Sigmoid colon (tissue), 7 donors: ENCODE measurements at places on chromosomes 1 and 21. TPM values are rescaled to one million over a fixed set of nuclear protein-coding genes. Genes with fewer than 3 reads are reported as not detected.

GRCh38 chr1:44296806-44297205, 58.3 kb downstream of the ERI3 start:
- H3K27ac ChIP-seq = no peak overlapping the region
- no peaks in the 10 kb centered on the region for H3K27me3 ChIP-seq
- peaks cover 11% of the 10 kb centered on the region for H3K4me1 ChIP-seq
- H3K4me3 ChIP-seq = no peak overlapping the region

DNA sequence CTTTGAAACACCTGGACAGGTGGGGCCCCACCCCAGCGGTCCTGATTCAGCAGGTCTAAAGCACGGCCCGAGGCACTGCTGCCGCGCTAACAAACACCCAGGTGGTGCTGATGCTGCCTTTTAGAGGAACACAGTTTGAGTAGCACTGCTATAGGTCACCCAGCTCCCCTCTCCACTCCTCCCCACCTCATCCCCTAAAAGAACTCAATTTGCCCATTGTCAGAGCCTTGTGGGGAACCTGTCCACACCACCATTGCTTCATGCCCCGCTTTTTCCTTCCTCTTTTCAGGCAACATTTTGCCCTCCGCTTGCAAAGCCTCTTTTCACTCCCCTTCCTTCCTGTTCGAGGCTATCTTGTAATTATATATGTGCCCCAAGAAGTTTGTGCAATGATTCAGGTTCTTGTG, 26.2 kb upstream of the PADI4 start:
- no peaks in the 10 kb centered on the region for H3K4me1 ChIP-seq
- H3K27me3 ChIP-seq = peaks cover 8% of the 10 kb centered on the region
- no peak overlapping the region for H3K4me3 ChIP-seq
- H3K27ac ChIP-seq = no peak overlapping the region
- peak; percentile 22 for DNase-seq

DNA sequence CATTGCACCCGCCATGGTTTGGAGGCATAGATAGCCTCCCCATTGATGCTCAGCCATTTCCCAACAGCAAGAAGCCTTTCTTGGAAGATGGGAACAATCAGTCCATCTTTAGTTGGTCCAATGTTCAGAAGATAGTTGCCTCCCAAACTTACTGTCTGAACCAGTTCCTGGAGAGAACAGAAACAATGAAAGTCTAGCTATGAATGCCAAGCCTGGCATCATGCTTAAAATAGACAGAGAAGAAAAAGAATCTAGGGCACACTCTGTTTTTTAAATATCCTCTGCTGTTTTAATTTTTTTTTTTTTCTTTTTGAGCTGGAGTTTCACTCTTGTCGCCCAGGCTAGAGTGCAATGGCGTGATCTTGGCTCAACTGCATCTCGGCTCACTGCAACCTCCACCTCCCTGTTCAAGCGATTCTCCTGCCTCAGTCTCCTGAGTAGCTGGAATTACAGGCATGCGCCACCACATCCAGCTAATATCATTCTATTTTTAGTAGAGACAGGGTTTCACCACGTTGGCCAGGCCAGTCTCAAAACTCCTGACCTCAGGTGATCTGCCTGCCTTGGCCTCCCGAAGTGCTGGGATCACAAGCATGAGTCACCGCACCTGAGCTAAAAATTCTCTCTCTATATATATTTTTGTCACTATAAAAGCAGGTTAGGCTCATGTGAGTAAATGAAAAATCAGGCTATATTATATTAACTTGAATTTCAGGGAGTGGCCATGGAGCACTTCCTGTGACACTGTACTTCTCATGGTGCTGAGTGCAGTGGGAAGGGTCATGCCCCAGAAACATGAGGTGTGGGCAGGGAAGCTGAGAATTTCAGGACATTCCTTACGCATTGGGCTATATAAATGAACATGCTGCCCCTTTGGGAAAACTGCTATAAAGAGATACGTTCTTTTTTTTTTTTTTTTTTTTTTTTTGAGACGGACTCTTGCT, 19.1 kb downstream of the FUCA1 start:
- H3K4me3 ChIP-seq = no peak overlapping the region
- H3K27me3 ChIP-seq = no peaks in the 10 kb centered on the region
- H3K4me1 ChIP-seq = no peaks in the 10 kb centered on the region
- no peak overlapping the region for H3K27ac ChIP-seq

DNA sequence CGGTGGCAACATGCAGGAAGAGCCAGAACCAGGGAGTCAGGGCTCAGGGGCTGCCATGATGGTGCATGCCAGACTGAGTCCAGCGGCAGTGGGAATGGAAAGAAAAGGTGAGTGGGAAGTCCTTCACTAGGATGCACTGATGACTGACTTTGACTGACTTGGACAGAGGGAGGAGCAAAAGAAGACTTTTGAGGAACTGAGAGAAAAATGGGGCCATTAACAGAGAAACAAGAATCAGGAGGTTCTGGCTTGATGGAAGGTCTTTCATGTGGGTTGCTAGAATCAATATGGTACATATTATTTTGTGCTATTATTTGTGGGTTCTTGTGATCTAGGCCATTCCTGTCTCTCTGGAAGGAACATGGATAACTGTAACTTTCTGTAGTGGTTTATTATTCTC, 454.6 kb upstream of the PROX1 start:
- H3K4me3 ChIP-seq = no peak overlapping the region
- H3K4me1 ChIP-seq = no peaks in the 10 kb centered on the region
- no peaks in the 10 kb centered on the region for H3K27me3 ChIP-seq

- H3K4me3 ChIP-seq = no peak overlapping the region
- no peaks in the 10 kb centered on the region for H3K4me1 ChIP-seq
- no peak overlapping the region for H3K27ac ChIP-seq
- H3K36me3 ChIP-seq = no peaks in the 10 kb centered on the region
- no peaks in the 10 kb centered on the region for H3K27me3 ChIP-seq
These were observed 41.6 kb upstream of the MTR start for GRCh38 chr1:236753516-236753915.

DNA sequence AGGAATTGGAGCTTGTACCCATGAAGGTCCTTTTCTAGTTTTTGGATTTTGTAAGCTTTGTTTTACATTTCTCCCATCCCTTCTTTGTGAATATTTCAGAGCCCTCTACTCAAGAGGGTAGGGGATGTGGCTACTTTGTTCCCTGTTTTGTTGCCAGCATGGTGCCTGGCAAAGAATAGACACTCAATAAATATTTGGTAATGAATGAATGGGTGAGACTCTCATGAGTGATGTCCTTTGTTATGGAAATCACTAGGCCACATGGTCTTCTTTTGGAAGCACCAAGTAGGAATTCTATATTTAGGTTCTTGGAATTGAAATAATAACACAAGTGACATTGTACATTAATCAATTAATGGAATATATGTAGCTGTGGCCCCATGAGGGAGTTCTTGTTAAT, 26.8 kb upstream of the ATP5PO start:
- no peak for DNase-seq
- peaks cover 46% of the 10 kb centered on the region for H3K4me1 ChIP-seq
- no peaks in the 10 kb centered on the region for H3K36me3 ChIP-seq

DNAH14 gene
- 9.7 TPM for total RNA-seq

WDR64 gene
- total RNA-seq = not detected

DNA sequence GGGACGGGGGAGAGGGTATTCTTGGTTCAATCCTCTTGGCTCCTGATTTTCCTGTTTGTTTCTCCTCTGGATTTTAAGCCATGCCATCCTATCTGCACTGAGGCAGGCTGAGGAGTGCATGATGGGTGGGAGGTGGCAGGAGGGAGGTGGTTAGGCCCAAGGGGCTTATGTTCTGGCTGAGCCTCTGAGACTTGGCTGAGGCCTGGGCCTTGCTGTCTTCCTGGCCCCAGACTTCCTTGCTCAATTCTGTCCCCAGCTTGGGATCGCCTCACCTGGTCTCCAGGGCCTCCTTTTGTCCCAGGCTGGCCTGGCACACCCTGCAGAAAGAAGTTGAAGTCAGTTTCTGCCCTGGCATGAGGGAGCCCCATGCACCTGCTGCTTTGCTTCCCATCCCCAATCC, 11.2 kb downstream of the COL9A2 start:
- H3K4me3 ChIP-seq = no peak overlapping the region
- no peaks in the 10 kb centered on the region for H3K27me3 ChIP-seq
- H3K27ac ChIP-seq = no peak overlapping the region
- no peaks in the 10 kb centered on the region for H3K36me3 ChIP-seq
- DNase-seq = no peak

- H3K27ac ChIP-seq = no peak overlapping the region
- H3K4me3 ChIP-seq = no peak overlapping the region
- no peaks in the 10 kb centered on the region for H3K4me1 ChIP-seq
- no peaks in the 10 kb centered on the region for H3K36me3 ChIP-seq
- DNase-seq = no peak
These were observed 27.1 kb downstream of the RNF115 start for GRCh38 chr1:145796753-145797152.

CD5L gene
- total RNA-seq = not detected

GRCh38 chr1:38475624-38476005, 384.0 kb downstream of the RRAGC start:
- no peak overlapping the region for H3K27ac ChIP-seq
- no peak overlapping the region for H3K4me3 ChIP-seq
- no peak for DNase-seq
- no peaks in the 10 kb centered on the region for H3K4me1 ChIP-seq
- no peaks in the 10 kb centered on the region for H3K36me3 ChIP-seq

PDZK1IP1 gene
- not detected for total RNA-seq

AKR7A3 gene
- total RNA-seq = 1.8 TPM

GCSAML gene
- total RNA-seq = not detected

DNA sequence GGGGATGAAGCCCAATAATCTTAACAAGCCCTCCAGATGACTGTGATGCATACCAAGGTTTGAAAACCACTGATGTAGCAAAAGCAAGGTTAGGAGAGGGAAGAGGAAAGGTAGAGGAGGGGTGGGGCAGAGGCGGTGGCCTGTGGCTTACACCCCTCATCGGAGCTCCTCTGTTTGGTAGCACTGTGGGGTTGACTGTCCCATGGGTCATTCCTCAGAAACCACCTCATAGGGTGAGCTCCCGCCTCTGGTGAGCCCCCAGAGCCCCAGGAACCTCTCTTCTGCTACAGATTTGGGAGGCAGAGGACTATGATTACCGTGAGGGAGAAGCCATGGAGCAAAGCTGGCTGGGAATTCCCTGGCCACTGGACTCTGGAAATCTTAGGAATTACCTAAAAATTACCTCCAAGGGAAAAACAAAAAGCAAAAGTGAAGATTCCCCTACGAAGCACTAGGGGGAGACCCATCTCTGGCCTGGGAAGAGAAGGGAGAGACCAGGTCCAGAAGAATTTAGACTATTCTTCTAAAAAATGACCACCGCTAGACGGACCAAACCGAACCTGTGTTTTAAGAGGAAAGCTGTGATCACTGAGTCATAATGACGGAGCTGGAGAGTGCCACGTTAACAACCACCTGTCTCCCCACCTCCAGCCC, 1.5 kb upstream of the RASSF5 start:
- H3K4me3 ChIP-seq = no peak overlapping the region
- peaks cover 26% of the 10 kb centered on the region for H3K4me1 ChIP-seq
- H3K27me3 ChIP-seq = peaks cover 8% of the 10 kb centered on the region
- DNase-seq = no peak
- no peak overlapping the region for H3K27ac ChIP-seq

GRCh38 chr1:27773826-27774445, 917 bp downstream of the STX12 start:
- H3K36me3 ChIP-seq = no peaks in the 10 kb centered on the region
- peak overlapping the region; percentile 94 for H3K27ac ChIP-seq
- DNase-seq = no peak
- H3K4me1 ChIP-seq = peaks cover 20% of the 10 kb centered on the region
- peak overlapping the region; percentile 89 for H3K4me3 ChIP-seq
- H3K27me3 ChIP-seq = no peaks in the 10 kb centered on the region

CRP gene
- not detected for total RNA-seq
